ENCODE measurements at places on chromosomes 2 and 18.

- DNase-seq, result no peak
Measured at GRCh38 chr18:36899289-36899688, 70.4 kb downstream of the KIAA1328 start.

- no peak for DNase-seq
Measured at GRCh38 chr2:38731684-38732221, 19.4 kb downstream of the SRSF7 start.

- DNase-seq, result peak; percentile 4
Measured at GRCh38 chr2:225889452-225889851, 489.9 kb downstream of the NYAP2 start.

- DNase-seq, result no peak
Measured at GRCh38 chr2:109129356-109129920, 433 bp downstream of the SH3RF3 start.

- DNase-seq, result no peak
Measured at GRCh38 chr2:11411768-11412448, 54.1 kb downstream of the E2F6 start.

DNA sequence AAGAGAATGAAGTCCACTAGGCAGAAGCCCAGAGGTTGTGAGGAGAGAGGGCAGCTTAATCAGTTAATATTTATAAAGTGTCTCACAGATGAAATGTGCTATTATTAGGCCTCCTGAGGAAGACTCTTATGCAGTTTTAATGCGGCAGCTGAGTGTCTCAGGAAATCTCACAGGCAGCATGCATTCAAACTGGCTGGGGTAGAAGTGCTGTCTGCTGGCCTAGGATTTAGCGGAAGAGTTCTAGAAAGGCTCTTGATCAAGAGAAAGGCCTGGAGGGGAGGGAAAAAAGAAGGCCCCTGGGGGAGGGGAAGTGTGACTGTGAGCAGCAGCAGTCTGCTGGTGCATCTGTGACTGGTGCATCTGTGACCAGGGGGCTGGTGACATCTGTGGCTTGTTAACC, 133.0 kb downstream of the FSHR start:
- no peak for DNase-seq

- DNase-seq, result no peak
Measured at GRCh38 chr2:141570474-141571131, 560.2 kb downstream of the LRP1B start.

GRCh38 chr2:9273486-9274130, 67.0 kb downstream of the ASAP2 start:
- DNase-seq, result no peak

- DNase-seq, result no peak
Measured at GRCh38 chr2:23137166-23137565, 247.8 kb upstream of the KLHL29 start.

DNA sequence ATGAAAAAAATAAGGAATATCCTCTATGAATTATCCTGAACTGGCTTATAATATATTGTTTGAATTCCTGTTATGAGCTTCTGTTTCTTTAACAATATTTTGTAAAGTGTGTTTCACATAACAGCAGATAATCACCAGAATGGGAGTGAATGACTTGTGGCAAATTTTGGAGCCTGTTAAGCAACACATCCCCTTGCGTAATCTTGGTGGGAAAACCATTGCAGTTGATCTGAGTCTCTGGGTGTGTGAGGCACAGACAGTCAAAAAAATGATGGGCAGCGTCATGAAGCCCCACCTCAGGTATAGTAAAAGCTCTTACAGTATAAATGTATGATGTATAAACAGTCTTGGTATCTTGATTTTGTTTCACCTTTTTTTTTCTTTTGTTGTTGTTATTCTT, 5.9 kb downstream of the GEN1 start:
- DNase-seq, result no peak

GRCh38 chr2:118047380-118047826, 33.5 kb upstream of the CCDC93 start:
- no peak for DNase-seq

GRCh38 chr2:222305516-222306392, 7.0 kb upstream of the PAX3 start:
- DNase-seq, result no peak

- no peak for DNase-seq
Measured at GRCh38 chr18:74840492-74841167, 243.0 kb downstream of the ZNF407 start.

DNA sequence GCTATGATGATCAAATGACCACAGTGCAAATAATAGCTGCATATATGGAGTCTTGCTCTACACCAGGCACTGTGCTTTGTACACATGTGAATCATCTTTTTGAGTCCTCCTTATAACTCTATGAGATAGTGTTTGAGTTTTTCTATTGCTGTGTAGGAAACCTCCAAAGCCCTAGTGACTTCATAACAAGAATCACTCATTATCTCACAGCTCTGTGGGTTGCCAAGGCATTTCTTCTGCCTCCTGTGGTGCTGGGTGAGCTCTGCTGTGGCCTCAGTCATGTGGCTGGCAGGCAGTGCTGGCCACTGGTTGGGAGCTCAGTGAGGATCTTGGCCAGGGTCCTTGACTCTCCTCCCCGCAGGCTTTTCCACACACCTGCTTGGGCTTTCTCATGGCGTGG, 153.4 kb downstream of the CAPN13 start:
- DNase-seq, result no peak

DNA sequence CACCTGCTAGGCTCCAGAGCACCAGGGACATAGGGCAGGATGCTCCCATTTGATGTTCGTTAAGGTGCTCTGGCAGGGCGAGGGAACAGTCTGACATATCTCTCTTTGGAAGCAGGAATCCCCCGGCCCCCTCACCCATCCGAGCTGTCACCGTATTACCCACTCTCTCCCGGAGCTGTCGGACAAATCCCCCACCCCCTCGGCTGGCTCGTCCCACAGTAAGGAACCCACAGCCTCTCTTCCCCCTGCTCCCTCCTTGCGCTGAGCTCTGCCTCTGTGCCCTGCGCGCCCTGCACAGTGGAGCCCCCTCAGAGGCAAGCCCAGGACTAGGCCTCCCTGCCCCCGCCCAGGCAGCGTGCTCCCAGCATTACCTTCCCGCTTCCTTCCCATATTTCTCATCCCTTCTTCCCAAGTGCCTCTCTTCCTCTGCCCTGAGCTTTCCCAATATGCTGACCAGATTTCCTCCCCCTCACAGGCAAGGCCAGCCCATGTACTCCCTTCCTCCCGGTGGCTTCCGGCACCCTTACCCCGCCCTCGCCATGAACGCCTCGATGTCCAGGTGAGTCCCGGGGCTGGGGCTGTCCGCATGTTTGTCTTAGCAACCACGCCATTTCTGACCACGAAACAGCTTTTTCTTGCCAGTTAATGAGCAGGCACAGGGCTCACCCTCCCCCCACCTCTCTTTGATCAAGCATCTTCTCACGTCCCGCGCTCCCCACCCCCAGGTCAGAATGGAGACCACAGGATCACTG, 23.8 kb downstream of the TGOLN2 start:
- DNase-seq, result no peak

- no peak for DNase-seq
Measured at GRCh38 chr2:133266041-133266925, 302.0 kb downstream of the NCKAP5 start.

GRCh38 chr2:177651833-177652232, 259.3 kb downstream of the AGPS start:
- no peak for DNase-seq

DNA sequence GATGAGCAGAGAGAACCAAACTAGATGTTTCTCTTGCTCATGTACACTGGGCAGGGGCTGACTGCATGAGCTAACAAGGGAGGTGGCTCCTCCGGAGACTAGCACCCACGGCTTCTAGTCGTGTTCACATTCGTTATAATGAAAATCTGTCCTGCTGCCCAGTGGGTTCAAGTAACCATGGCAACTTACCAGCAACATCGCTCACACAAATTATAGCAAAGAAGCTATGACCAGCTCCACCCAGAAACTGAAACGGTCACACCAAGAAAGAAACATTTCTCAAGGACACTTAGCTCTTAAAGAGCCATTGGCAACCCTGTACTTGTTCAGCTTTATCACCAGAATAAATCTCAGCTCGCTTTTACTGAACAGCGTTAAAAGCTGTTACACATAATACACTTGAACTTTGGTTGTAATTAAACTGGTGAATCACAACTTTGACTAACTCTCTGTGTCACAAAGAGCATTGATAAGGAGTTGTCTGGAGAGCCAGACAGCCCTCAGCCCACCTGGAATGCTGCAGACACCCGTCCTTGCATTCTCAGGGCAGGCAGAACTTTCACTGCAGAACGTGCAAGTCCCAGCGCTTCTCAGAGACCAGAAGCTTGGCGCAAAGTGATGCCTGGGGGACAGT, 141.2 kb downstream of the PID1 start:
- DNase-seq, result no peak

Measured in central memory CD4-positive, alpha-beta T cell (primary cell).